Astrocyte of the hippocampus (primary cell): ENCODE measurements at places on chromosomes 5 and 9.

GRCh38 chr9:37707748-37708147, 45.9 kb upstream of the TRMT10B start:
- no peak for DNase-seq

DNA sequence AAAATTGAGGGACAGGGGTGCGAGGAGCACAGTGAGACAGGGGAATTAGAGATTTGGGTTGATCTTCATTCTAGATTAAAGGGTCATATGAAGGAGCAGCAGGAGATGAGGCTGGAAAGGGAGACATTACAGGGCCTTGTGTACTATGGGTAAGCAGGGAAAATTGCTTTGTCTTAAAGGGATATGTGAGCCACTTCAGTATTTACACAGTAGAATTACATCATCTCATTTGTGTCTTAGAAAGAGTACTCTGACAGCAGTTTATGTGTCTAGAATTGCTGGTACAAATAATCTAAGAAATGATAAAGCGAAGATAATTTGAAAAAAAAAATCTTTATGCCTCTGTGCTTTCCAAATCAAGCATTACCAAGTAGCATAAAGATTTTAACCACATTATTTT, 287.0 kb upstream of the ARRDC3 start:
- DNase-seq = no peak

- peak; percentile 86 for DNase-seq
Measured at GRCh38 chr5:36507332-36507952, 99.0 kb upstream of the SLC1A3 start.

DNA sequence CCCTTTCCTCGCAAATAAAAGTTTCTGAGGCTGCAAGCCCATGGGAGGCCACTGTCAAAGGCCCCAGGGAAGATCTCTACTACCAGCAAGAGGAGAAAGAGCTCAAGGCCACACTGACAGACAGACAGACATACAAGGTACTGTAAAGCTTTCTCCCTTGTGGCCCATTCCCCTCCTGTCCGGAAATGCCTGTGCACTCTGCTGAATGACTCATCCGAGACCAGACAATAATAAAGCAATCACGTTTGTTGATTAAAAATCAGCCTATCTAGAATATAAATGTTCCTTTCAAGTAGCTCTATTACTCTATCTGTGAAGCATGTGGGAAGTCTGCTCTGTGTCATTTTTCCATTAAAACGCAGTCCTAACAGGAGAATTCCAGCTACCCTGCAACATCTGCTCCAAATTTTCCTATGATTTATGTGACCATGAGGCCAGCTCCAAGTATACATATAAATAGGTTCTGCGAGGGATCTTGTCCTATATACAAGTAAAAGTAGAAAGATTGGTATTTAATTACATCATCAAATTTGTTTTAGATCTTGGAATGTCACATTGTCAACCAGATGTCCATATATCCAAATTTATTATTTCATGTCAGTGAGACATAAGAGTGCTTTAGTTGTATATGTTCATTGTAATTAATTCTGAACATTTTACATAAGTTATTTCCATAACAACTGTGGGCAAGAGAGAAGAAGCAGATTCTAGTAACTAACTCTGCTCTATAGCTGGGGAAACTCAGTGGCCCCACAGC, 34.7 kb upstream of the TGFBI start:
- DNase-seq = peak; percentile 67
